Stimulated activated CD4-positive, alpha-beta T cell treated with anti-CD3 and anti-CD28 coated beads, TNF-alpha, amount 100 ng/mL, for 4 hours (primary cell): ENCODE measurements at places on chromosomes 2 and 18.

DNA sequence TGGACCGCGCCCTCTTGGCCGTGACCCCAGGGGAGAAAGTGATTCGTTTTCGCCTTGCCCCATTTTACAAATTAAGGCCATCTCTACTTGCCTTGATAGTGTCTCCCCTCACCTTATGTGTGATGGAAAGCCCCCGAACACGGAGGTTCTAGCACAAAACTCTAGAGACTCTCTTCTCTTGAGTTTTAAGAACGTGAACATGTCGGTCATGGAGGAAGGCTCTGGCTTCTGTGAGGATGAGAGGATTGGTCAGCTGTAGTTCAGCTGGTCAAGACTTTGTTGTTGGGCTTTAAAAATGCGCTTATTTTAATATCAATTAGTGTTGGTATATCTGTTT is 828 bp downstream of the DYNC1I2 start:
- DNase-seq, result no peak

- DNase-seq, result no peak
These were observed 58.6 kb upstream of the NFU1 start for GRCh38 chr2:69495861-69496260.

DNA sequence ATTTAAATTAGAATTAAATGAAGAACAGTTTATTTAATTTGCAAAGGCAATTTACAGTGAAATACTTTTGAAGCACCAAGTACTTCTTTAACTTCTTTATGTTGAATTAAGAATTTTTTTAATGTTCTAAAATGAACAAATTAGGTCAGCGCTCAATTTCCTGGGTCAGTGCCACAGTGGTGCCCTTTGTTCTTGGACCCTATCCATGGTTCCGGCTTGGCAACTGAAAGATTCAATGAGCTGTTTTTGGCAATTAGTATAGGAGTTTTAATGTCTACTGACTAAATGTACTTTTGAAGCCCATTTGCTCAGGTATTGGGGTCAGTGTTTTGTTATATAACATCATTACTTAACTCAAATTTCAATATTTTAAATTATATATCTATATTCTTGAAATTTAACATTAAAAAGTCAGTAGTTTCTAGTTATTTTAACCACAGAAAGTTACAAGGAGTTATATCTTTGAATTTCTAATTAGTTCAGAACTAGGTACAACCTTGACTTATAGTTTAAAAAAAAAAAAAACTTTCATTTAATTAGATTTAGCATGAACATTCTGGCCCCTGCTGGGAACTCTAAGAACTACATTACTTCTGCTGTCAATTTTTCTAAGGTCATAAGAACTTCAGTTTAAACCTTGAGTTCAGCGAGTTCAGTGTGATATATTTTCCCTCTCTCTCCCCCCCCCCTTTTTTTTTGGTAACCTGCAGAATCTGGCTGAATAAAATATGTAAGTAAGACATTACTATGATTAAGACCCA is 7.6 kb upstream of the MSTN start:
- DNase-seq, result no peak

GRCh38 chr2:187445051-187445450 is 3.0 kb downstream of the CALCRL start:
- no peak for DNase-seq

- DNase-seq, result no peak
These were observed 585.2 kb downstream of the CPS1 start for GRCh38 chr2:211141646-211142045.

DNA sequence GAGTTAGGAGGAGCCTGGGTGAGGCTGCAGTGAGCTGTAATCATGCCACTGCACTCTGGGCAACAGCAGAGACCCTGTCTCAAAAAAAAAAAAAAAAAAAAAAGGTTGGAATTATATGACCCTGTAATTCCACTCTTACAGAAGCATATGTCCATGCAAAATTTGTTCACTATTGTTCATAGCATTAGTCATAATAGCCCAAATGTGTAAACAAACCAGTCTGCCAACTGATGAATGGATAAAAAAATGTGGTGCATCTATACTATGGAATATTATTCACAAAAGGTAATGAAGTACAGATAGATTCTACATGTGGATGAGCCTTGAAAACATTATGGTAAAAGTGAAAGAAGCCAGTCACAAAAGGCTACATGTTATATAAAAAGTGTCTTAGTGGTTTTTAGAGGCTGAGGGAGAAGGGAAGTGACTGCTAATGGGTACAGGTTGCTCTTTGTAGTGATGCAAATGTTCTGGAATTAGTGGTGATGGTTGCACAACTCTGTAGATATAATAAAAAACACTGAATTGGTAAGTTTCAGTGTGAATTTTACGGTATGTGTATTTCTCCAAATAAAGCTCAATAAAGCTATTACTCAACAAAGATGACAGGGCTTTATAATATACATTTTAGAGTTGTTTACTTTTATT is 9.4 kb downstream of the COA5 start:
- DNase-seq, result no peak

GRCh38 chr2:241108271-241109209 is 6.5 kb upstream of the MTERF4 start:
- no peak for DNase-seq

- DNase-seq, result no peak
These were observed 495.8 kb downstream of the NRXN1 start for GRCh38 chr2:50535971-50536759.

GRCh38 chr2:99776906-99777646 is 287.3 kb upstream of the REV1 start:
- DNase-seq, result no peak

DNA sequence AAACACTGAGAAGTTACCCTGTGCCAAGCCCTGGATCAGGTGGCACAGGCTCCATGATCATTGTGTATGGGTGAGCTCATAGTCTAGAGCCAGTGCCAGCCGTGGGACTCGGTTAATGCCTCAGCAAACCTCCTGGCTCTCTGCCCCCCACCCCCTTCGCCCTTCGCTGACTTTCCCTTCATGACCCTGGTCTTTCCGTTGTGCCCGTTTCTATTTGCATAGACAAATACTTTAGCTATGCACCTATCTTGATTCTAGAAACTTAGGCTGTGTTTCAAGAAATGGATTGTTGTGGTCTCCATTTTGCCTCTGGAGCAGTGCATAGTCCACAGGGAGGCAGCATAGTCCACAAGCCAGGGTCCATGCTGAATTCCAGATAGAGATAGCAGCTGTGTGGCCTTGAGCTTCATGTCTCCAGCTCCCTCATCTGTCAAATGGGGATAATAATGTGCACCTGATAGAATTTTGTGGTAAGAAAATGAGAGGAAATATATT is 44.8 kb upstream of the KDM3A start:
- DNase-seq, result no peak

GRCh38 chr2:7703543-7704144 is 786.4 kb downstream of the RNF144A start:
- DNase-seq, result no peak

- no peak for DNase-seq
These were observed 123.3 kb downstream of the HDAC4 start for GRCh38 chr2:239277401-239278085.

DNA sequence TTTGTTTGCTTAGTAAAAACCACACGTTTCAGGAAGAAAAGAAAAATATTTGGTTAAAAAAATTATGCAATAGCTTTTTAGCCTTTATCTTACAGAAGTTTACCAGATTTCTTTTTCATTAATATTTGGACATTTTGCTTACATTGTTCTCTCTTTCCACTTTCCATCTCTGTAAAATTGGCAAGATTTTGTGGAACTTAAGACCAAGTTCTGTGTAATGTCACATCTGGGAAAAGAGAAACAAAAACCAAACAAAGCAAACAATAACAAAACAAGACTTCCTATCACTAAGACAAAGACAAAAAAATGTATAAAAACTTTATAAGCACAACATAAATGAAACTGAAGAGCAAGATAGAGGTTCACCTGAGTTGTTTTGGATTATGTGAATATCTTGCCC is 1392.1 kb upstream of the CELF4 start:
- no peak for DNase-seq

DNA sequence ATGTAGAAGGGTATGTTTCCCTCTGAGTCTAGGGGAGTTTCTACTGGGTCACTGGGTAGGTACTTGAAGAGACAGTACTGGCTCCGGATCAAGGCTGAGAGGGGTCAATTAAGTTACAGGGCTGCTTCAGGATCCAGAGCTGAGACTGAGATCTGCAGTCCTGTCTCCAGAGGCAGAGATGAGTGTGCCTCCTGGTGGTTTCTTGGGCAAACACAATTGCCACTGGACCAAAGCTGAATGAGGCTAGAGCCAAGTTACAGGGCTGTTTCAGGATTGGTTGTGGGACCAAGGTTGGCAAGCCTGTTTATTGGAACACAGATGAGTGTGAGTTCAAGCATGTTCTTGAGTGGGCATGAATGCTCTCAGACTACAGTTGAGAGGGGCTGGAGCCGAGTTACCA is 157.9 kb downstream of the ADCYAP1 start:
- no peak for DNase-seq

DNA sequence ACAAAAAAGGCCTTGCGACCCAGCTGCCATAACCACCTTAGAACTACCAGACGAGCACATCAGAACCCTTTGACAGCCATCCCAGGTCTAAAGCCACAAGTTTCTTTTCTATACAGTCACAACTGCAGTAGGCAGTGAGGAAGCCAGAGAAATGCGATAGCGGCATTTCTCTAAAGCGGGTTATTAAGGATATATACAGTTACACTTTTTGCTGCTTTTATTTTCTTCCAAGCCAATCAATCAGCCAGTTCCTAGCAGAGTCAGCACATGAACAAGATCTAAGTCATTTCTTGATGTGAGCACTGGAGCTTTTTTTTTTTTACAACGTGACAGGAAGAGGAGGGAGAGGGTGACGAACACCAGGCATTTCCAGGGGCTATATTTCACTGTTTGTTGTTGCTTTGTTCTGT is 48.8 kb downstream of the FEZ2 start:
- no peak for DNase-seq

DNA sequence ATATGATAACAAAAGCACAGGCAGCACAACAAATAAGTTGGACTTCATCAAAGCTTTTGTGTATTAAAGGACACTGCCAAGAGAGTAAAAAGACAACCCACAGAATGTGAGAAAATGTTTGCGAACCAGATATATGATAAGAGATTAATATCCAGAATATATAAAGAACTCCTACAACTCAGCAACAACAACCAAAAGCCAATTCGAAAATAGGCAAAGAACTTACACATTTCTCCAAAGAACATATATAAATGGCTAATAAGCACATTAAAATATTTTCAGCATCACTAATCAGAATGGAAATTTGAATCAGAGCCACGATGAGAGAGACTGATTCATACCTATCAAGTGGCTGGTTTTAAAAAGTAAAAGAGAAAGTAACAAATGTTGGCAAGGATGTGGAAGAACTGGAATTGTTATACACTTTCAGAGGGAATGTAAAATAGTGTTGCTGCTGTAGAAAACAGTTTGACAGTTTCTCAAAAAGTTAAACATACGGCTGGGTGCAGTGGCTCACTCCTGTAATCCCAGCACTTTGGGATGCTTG is 25.2 kb downstream of the EPB41L5 start:
- DNase-seq, result no peak

- DNase-seq, result peak; percentile 1
These were observed 67.6 kb upstream of the ZFP36L2 start for GRCh38 chr2:43293744-43294695.

DNA sequence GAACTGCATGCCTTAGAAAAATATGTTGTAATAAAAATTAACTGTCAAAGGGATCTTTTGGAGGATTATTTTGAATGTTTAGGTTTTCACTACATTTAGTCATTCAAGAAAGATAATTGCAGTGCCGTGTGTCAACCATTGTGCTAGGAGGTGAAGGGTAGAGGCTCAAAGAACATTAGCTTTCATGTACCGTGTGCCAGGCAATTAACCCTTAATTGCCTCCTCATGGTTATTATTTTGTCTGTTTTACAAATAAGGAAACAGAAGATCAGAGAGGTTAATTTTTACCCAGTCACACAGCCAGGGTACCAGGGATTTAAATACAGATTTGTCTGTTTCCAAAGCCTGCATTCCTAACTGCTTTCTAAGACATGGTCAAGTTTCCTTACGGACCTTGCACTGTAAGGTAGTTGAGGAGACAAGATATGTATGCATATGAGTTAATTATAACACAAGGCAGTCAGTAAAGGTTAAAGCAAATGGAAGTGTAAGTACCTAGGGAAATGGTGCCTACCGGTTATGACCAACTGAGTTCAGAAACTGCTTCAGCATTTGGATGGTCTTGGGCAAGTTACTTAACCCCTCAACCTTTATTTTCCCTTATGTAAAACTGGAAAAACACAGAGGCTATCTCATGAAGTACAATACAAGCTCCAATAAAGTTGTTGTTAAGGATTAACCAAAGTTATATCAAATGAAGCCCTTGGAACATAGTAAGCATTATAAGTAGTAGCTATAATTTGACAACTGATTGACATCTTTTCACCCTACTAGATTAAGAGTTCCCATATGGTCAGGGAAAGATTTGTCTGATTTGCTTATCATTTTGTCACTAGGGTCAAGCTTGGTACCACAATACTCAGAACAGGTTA is 434.9 kb downstream of the MBD2 start:
- no peak for DNase-seq

GRCh38 chr2:53473775-53474311 is 293.8 kb upstream of the CHAC2 start:
- no peak for DNase-seq

DNA sequence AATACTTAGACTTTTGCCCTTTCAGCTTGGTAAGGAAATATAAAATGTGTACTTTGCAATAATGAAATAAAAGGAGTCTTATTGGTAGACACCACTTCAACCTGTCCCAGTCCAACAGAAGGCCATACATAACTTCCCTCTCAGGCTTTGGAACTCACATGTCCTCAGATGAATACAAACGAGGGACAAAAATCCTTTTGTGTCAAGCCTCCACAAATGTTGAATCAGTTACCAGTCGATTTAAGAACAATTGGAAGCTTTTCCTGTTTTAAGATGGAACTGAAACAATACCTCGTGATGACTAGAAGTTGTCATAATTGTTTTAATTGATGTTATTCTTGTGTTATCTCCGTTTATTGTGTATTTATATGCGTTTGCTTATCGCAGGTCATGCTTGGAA is 385.1 kb upstream of the POU3F3 start:
- no peak for DNase-seq

DNA sequence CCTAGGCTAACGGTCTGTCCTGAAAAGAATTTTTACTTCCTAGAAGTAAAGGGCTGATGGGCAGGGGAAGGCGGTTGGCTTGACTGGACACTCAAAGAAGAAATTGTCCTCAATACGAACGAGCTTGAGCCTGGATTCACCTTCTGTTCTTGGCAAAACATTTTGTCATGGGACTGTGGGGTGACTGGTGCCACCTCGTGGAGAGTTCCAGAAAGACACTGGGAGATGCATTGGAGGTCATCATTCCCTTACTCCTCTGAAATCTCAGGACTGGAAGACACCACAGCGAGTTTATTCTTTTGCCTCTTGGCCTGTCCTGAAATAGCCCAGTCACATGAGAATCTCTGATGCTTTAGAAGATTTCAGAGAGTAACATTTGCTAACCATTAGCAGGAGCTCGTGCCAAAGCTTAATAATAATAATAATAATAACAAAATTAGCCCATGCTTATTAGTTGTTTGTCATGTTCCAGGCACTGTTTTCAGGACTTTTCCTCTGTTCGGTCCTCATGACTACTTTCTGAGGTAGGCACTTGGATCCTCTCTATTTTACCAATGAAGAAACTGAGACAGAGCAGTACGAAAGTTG is 44.5 kb downstream of the TMEM182 start:
- DNase-seq, result peak; percentile 5

GRCh38 chr2:189327879-189328847 is 113.1 kb upstream of the WDR75 start:
- DNase-seq, result no peak

- DNase-seq, result no peak
These were observed 17.9 kb upstream of the EHBP1 start for GRCh38 chr2:62687636-62688035.
